ENCODE measurements at places on chromosomes 3 and 15. TPM values are rescaled to one million over a fixed set of nuclear protein-coding genes. Genes with fewer than 3 reads are reported as not detected.

DNA sequence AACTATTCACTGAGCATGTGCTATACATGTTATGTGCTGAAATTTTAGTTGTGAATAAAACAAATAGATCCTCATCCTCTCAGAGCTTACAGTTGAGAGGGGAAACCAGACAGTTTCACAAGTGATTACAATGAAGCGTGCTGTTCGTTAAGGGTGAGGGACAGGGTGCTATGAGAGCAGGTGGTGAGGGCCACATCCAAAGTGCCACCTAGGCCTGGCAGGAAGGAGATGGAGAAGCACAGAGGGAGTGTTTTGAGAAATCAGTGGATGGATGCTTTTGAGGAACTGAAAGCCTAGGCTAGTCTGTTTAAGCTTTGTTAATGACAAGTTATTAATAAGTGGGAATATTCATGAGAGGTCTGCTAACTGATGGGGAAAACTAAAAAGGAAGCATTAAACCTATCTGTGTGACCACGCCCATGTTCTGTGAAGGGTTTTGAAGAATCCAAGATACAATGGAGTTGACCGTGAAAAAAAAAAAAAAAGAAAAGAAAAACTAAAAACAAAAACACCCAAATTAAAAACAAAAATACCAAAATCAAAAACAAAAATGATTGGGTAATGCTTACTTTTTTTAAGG, 7.3 kb downstream of the MCTP2 start:
- no peak overlapping the region for H3K4me3 ChIP-seq
- no peaks in the 10 kb centered on the region for H3K36me3 ChIP-seq
- H3K27ac ChIP-seq, result no peak overlapping the region

The GRK7 gene
- total RNA-seq, result 0.04 TPM

- no peak overlapping the region for H3K4me3 ChIP-seq
- H3K27me3 ChIP-seq, result no peaks in the 10 kb centered on the region
- DNase-seq, result no peak
- no peak overlapping the region for H3K27ac ChIP-seq
- peaks cover 41% of the 10 kb centered on the region for H3K36me3 ChIP-seq
These were observed 113.3 kb downstream of the KLHL25 start for GRCh38 chr15:85681386-85681785.

DNA sequence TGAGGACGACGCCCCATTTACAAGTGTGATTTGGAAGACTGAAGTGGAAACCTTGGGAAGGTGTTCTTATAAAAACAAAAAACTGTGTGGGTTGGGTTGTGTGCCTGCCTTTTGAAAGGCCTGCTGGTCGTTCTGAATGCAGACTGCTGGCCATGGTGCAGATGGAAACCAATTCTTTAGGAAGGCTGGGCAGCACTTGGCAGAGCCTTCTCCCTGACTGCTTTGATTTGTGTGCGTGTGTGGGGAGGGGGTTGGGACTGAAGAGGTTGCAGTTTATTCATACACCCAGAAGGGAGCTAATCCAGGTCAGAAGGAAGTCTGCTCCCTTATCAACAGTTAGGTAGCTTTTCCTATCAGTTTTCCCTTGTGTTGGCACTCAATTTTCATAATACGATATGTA, 288.7 kb downstream of the SOX2 start:
- H3K36me3 ChIP-seq, result no peaks in the 10 kb centered on the region
- H3K27ac ChIP-seq, result no peak overlapping the region
- H3K4me3 ChIP-seq, result no peak overlapping the region
- no peak for DNase-seq
- H3K27me3 ChIP-seq, result no peaks in the 10 kb centered on the region
- H3K4me1 ChIP-seq, result no peaks in the 10 kb centered on the region

The ITIH1 gene
- total RNA-seq, result 0.22 TPM

DNA sequence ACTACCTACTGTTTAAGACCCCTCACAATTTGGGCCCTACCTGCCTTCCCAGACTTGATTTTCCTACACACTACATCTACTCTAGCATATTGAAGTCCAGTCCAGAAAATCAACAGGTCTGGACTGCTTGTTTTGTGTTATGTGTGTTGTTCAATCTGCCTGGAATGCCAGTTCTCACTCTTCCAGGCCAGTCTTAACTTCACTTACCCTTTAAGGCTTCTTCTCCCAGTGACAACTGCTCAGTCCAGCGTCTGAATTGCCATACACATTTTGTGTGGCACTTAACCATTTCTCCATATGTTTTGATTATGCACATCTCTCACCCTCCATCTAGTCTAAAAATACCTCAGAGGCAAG, 1.1 kb downstream of the TICRR start:
- no peak overlapping the region for H3K27ac ChIP-seq
- H3K27me3 ChIP-seq, result peaks cover 5% of the 10 kb centered on the region
- DNase-seq, result no peak
- H3K36me3 ChIP-seq, result no peaks in the 10 kb centered on the region
- peak overlapping the region; percentile 78 for H3K4me3 ChIP-seq

GRCh38 chr15:38994310-38994709, 429.7 kb upstream of the RASGRP1 start:
- H3K4me1 ChIP-seq, result peaks cover 6% of the 10 kb centered on the region
- H3K36me3 ChIP-seq, result no peaks in the 10 kb centered on the region
- no peak overlapping the region for H3K4me3 ChIP-seq
- no peak for DNase-seq

GRCh38 chr3:157116017-157116416, 43.9 kb downstream of the CCNL1 start:
- H3K4me3 ChIP-seq, result no peak overlapping the region
- H3K4me1 ChIP-seq, result peaks cover under 1% of the 10 kb centered on the region
- H3K27ac ChIP-seq, result no peak overlapping the region
- H3K27me3 ChIP-seq, result peaks cover 9% of the 10 kb centered on the region
- DNase-seq, result no peak

DNA sequence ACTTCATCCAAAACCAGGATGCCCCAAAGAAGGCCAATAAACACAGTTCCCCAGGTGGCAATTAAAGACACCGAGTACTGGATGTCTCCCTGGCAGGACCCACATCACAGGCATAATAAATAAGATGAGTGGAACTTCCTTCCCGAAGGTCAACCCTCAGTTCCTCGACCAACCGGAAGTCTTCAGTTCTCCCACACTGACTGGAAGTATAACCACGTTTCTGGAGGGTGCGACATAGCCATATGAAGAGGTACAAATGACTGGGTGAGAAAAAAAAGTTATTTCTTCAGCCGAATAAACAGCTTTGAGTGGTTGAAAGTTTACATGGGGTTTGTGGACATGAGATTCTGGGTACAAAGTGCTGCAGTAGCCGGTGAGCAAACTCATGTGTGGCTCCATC, 34.6 kb upstream of the MUC13 start:
- no peak overlapping the region for H3K4me3 ChIP-seq
- peaks cover 39% of the 10 kb centered on the region for H3K36me3 ChIP-seq
- no peaks in the 10 kb centered on the region for H3K27me3 ChIP-seq
- no peaks in the 10 kb centered on the region for H3K4me1 ChIP-seq

The TRPM7 gene
- total RNA-seq, result 29.0 TPM

DNA sequence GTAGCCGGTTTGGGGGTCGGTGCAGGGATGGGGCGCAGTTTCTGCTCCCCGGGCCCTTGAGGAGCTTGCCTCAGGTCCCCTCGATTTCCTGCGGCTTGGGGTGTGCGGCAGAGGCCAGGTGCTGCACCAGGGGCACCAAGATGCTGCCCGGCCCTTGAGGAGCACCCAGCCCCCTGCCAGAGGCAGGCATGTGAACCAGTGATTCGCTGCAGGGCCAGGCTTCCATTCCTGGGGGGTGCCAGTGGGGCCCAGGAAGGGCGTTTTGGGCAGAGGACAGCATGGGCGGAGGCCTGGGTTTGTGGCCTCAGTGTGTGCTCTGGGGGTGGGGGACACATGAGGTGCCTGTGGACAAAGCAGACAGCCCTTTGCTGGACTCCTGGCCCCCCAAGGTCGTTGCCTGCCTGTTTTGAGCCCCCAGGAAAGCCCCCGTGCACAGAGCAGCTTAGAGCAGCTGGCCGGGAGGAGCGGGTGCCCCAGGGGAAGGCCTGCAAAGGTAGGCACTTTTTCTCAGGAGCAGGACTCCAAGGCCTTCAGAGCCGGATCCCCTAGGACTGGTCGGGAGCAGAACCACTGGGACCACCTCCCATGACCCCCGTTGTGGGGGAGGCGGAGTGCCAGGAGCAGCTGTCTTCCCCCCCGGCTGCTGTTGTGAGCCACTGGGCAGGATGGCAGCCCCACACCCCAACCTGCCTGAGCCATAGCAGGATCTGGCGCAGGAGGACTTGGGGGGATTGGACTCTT, 1.6 kb downstream of the PLXNA1 start:
- DNase-seq, result no peak
- H3K4me3 ChIP-seq, result peak overlapping the region; percentile 67
- H3K27me3 ChIP-seq, result peaks cover 42% of the 10 kb centered on the region
- peaks cover 29% of the 10 kb centered on the region for H3K4me1 ChIP-seq

The PSTPIP1 gene
- total RNA-seq, result 2.3 TPM

The KCNH8 gene
- total RNA-seq, result 0.09 TPM

DNA sequence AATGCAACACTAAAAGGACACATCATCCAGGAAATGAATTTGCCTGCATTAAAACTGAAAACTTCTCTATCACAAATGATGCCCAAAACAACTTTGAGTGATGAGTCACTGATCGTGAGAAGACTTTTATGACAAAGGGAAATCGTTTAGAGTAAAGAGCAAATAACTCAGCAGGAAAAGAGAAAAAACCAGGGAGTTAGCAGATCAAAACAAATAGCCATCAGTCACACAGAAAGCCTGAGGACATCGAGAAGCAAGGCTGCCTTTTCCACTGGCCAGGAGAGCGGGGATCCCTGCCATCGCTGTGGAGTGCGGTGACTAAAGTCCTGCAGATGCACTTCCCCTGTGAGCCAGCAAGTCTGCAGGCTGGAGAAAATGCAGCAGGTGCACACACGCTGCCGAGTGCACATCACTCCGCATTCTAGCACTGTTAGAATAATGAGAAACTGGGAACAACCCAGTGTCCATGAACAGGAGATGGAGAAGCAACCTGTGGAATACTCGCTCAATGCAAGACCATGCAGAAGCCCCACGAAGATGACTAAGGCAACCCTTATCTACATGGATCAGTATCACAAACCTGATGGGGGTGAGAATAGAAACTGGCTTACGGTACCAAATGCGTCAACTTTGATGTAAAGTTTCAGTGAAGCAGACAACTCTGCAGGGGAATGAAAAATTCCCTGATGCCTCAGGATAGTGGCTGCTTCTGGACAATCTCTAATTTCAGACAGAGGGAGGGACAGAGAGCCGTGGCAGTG, 86.4 kb downstream of the NSMCE3 start:
- DNase-seq, result no peak
- H3K4me1 ChIP-seq, result no peaks in the 10 kb centered on the region
- no peaks in the 10 kb centered on the region for H3K27me3 ChIP-seq
- H3K4me3 ChIP-seq, result no peak overlapping the region
- no peaks in the 10 kb centered on the region for H3K36me3 ChIP-seq

GRCh38 chr3:66428733-66429132, 72.1 kb downstream of the LRIG1 start:
- peak; percentile 91 for DNase-seq
- H3K27ac ChIP-seq, result peak overlapping the region; percentile 86
- peaks cover 18% of the 10 kb centered on the region for H3K36me3 ChIP-seq
- H3K4me3 ChIP-seq, result no peak overlapping the region
- no peaks in the 10 kb centered on the region for H3K27me3 ChIP-seq

The PROK2 gene
- 0.98 TPM for total RNA-seq

- no peaks in the 10 kb centered on the region for H3K27me3 ChIP-seq
- no peaks in the 10 kb centered on the region for H3K36me3 ChIP-seq
- peak; percentile 35 for DNase-seq
- no peak overlapping the region for H3K4me3 ChIP-seq
- H3K27ac ChIP-seq, result no peak overlapping the region
These were observed 77.9 kb upstream of the NTRK3 start for GRCh38 chr15:88334436-88334835.

DNA sequence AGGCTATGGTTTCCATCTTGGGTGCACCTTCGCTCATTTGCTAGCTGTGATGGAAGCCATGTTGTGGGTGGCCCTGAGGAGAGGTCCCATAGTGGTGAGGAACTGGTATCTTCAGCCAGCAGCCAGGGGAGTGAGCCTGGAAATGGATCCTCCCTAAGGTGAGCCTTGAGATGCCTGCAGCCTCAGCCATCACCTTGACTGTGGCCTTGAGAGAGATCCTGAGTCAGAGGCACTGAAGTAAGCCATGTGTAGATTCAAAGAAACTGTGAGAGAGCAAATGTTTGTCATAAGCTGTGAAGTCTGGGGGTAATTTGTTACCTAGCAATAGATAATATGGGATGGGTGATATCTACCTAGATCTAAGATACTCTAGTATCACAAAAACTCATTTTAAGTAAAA, 105.3 kb downstream of the SNRK start:
- DNase-seq, result no peak
- no peak overlapping the region for H3K4me3 ChIP-seq
- H3K36me3 ChIP-seq, result no peaks in the 10 kb centered on the region
- peaks cover 32% of the 10 kb centered on the region for H3K4me1 ChIP-seq
- H3K27ac ChIP-seq, result no peak overlapping the region
- no peaks in the 10 kb centered on the region for H3K27me3 ChIP-seq

DNA sequence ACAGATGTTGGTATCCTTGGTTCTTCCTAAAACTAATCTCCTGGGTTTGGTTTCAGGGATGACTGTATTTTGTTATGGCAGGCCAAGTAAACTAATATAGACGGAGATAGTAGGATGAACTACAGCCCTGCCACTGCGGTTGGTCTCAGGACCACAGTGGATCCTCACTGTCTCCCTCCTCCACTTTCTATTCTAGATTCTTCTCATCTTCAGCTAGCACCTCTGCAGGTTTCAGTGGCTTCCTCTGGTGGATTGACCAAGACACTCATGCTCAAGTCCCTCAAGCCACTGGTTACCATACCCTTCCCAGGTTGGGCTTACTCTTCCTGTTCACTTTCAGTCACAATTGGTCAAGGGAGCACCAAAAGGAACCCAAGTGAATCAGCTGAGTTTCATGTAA, 71.1 kb upstream of the CLDN18 start:
- H3K27me3 ChIP-seq, result no peaks in the 10 kb centered on the region
- no peak for DNase-seq
- no peaks in the 10 kb centered on the region for H3K4me1 ChIP-seq
- no peaks in the 10 kb centered on the region for H3K36me3 ChIP-seq
- no peak overlapping the region for H3K4me3 ChIP-seq

The LTF gene
- 1.3 TPM for total RNA-seq

The IL17RB gene
- 0.93 TPM for total RNA-seq

The MAP6D1 gene
- total RNA-seq, result 31.3 TPM

The ATP13A5 gene
- 0.09 TPM for total RNA-seq

- no peak overlapping the region for H3K4me3 ChIP-seq
- no peak overlapping the region for H3K27ac ChIP-seq
- no peaks in the 10 kb centered on the region for H3K27me3 ChIP-seq
These were observed 7.8 kb upstream of the STAC start for GRCh38 chr3:36372534-36372935.

DNA sequence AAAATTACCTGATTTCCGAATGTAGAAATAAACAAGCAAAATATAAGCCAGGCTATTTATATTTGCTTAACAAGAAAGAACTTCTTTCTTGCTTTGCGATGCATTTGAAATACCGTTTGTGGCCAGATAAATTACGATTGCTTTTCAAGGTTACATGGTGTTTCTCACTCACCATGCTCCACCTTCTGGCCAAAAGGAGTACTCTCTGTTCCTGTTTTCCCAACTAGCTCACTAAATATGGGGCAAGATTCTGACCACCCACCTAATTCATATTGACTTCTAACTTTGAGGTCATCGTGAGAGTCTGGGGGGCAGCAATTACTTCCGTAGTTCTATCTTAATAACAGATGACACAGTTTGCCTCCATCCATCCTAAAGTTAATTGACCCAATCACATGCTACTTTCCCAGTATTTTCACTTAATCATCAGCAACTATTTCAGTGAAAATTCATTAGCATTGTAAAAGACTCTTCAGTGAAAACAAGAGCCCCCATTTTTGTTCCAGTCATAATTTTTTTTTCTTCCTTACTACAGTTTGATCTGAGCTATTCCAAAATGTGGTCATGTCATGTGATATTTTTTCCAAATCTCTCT, 25.9 kb downstream of the ACP3 start:
- H3K4me3 ChIP-seq, result no peak overlapping the region
- no peaks in the 10 kb centered on the region for H3K36me3 ChIP-seq
- peaks cover 4% of the 10 kb centered on the region for H3K4me1 ChIP-seq
- no peak overlapping the region for H3K27ac ChIP-seq

All from muscle of leg (tissue), 16 donors.